ENCODE measurements at places on chromosomes 4 and X. TPM values are rescaled to one million over a fixed set of nuclear protein-coding genes. Genes with fewer than 3 reads are reported as not detected.

GRCh38 chr4:6449746-6450369 lies 22.6 kb downstream of the PPP2R2C start:
- DNase-seq = no peak

DNA sequence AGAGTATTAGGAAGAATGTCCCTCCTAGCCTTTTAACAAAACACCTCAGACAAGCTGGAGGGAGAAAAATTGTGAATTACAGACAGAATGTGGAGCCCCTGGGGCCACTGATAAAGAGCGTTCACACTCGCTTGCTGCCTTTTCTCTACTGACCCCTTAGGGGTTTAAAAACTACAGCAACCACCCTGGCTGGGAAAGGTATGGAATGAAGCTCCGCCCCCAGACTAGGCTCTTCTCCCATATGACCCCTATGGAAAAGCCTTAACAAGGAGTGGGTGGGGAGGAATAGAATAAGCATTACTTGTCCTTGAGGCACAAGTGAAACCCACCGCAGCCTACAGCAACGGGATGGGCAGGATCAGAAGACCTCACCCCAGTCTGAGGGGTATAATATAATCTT lies 26.3 kb downstream of the ANKRD50 start:
- no peak for DNase-seq

GRCh38 chr4:151605215-151605614 lies 155.6 kb downstream of the GATB start:
- DNase-seq = no peak

DNA sequence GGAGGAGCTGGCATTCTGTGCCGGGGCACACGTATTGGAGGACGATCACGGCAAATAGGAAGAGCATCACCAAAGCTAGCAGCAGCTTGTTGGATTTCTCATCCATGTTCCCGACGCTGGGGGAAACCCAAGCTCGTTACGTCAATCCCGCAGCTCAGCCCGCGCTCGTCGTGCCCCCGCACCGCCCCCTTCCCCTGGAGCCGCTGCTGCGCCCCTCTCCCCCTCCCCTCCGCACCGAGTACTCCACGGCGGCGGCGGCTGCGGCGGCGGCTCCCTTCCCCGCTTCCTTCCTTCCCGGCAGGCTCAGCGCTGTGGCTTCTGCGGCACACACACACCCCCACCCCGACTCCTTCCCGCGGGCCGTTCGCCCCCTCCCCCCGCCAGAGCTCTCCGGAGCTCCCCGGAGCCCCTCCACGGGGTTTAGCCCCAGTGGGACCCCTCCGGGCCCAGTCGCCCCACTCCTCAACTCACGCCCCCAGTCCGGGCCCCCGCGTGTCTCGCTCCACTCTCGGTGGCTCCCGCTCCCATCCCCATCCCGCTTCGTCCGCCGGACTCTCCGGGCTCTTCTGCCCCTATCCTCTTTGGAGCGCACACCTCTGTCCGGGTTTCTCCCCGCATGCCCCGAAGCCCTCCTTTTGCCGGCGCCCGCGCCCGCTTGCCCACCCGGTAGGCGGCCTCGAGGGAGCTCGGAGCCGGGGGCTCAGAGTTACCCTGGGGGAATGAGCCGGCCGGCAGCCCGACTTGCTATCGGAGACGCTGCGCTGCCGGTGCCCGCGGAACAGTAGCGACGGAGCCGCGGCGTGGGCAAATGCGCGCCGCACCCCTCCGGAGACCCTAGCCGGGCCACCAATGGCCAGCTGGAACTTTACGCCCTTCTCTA lies 978 bp downstream of the HS6ST2 start:
- DNase-seq = no peak

Gene CCDC158
- total RNA-seq = 0.90 TPM

Gene KLHL15
- 7.0 TPM for total RNA-seq

Gene POLR2B
- 94.2 TPM for total RNA-seq

Gene ALB
- total RNA-seq = not detected

GRCh38 chr4:128006592-128006991 lies 41.4 kb downstream of the ABHD18 start:
- peak; percentile 4 for DNase-seq

DNA sequence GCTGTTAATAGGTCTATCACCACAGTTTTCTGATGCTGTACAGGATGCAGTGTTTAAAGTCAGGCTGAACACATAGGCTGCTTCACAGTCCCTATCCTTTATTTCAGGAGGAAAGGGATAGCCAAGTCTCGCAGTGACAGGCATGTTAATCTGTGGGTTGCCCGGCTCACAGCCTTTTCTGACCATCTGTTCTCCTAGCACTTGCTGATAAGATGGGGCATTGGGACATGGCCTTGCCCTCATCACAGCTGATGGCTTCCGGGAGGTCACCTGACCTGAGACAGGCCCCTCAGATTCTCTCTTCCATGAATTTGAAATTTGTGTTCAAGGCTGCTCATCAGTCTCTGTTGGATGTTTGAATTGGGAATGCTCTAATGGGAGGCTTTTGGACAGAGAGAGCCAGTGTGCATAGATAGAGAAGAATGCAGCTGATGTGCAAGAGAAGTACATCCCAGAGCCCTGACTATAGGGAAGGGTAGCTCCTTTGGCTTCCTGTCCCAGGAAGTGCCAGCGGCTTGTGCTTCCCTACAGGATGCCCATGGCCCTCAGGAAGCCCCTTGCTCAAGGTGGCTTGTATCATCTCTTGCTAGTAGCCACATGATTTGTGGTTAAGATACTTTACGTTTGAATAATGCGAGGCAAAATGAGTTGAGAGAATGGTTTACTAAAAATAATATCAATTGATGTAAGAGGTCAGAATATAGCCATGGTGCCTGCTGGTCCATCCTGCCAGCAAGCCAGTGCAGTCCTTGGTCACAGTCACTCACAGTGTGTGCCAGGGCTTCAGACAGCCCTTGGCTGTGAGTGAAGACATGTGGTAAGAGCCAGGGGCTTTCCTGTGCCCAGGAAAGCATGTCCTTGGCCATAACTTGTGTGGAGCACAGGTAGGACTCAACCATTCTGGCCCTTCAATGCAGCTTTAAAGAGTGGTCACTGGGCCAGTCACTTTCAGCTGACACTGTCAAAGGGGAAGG lies 88.6 kb downstream of the TSPAN7 start:
- DNase-seq = no peak

Gene DCLK2
- total RNA-seq = 4.5 TPM

Gene HTRA3
- total RNA-seq = 9.6 TPM

Gene STARD8
- total RNA-seq = 1.1 TPM

Gene MUC7
- total RNA-seq = not detected

Gene GABRB1
- total RNA-seq = 1.4 TPM

Gene LRBA
- 44.2 TPM for total RNA-seq

Gene CCDC149
- total RNA-seq = 18.3 TPM

DNA sequence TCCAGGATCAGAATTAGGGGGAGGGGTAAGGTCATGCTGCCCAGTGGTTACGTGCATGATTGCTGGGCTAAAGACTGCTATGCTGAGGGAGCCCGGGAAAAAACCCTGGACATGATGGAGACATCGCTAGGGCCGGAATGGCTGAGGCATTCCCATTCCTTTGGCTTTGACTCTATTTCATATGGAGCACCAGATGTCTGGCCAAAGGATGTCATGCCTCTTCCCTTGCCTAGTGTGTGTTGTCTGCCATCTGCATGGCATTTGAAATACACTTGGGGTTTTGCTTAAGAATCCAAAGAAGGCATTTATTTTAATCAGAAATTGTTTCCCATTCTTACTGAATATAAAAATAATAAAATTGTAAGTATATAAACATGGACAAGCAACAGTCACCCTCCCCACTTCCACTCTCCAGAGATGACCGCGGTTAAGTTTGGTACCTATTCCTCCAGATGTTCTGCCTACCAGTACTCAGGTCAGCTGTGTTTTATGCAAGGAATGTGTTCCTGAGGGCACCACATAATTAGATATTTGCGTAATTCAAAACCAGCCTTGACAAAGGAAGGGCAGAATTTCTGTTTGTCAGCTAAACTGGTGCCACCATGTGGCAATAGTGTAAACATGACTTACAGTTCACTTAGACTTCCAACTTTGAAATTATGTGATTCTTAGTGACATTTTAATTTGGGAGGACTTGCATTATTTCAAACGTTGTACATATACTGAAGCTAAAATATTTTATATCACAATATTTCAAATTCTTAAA lies 105.9 kb downstream of the CT47B1 start:
- DNase-seq = peak; percentile 70

DNA sequence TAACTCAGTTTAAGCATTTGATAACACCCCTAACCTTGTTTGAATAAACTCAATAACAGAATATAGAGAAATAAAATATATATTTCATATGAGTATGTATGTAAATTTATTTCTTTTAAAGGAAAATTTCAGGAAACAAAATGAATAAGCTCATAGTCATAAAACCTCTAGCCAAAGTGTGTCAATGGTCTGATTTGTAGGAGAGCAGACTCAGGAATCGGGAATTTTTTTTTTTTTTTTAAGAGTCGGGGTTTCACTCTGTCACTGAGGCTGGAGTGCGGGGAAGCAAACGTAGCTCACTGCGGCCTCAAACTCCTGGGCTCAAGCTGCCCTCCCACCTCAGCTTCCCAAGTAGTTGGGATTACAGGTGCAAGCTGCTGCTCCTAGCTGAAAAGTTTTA lies 2.4 kb downstream of the PKD2 start:
- peak; percentile 16 for DNase-seq

GRCh38 chrX:11768039-11768438 lies 10.0 kb downstream of the MSL3 start:
- no peak for DNase-seq

DNA sequence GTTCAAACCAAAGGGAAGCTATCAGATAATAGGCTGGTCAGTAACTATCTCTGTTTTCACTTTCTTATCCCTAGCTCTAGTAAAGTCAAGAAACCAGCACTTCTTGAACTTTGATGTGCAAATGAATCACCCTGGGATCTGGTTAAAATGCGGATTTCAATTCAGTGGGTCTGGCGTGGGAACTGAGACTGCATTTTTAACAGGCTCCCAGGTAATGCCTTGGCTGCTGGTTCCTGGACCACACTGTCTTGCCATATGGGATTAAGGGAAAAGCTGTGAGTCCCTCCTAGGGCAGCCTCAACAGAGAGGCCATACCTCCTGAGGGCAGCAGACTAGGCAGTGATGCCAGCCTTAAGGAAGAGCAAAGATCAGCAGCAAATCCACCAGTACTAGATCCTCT lies 1.7 kb downstream of the RNF175 start:
- no peak for DNase-seq

Gene ARHGEF6
- total RNA-seq = 10.0 TPM

- DNase-seq = no peak
Observed at GRCh38 chr4:146976145-146976544, 30.5 kb upstream of the TTC29 start.

DNA sequence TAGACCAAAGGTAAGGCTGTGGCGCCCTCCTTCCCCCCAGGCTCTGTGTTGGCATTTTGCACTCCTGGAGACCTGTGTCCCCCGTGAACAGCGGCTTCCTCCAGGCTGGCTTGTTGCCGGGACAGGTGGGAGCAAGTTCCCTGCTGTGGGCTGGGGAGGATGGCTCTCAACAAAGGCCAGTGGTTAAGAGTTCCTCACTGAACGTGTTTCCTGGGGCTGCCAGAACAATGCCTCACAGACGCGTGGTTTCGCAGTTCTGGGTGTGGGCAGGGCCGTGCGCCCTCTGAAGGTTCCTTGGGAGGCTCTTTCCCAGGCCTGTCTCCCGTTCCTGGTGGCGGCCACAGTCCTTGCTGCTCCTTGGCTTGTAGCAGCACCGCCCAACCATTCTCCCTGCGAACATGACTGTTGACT lies 33.4 kb downstream of the NELFA start:
- DNase-seq = no peak

- peak; percentile 100 for DNase-seq
Observed at GRCh38 chr4:113445286-113445685, 316.3 kb downstream of the CAMK2D start.

DNA sequence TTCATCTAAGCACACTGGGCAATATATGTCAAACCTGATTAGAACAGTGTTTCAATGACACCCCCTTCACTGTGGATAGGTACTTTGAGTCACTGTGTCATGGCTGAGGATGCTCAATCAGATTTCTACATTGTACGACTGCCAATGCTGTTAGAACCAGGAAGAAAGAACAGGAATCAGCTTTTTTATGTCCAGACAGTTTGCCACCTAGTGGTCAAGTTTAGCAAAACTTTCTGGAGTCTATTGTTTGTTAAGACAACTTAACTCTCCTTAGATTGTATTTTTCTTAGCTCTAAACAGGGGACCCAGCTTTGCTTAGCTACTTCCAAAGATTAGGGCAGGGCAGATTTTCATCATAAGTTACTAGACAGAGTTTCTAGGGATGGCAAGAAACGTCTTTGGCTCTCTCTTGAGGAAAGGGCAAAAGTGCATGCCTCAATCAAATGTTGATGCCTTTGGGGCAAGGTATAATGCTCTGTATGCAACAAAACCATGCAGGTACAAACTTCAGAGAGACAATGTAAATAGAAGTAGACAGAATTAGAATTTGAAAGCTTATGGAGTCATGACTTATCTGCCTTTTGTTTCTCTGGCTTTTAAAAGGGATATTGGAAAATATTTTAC lies 40.5 kb upstream of the BMP3 start:
- DNase-seq = peak; percentile 84

GRCh38 chrX:144798972-144799371 lies 448.3 kb upstream of the SPANXN1 start:
- DNase-seq = no peak

Gene ETDB
- not detected for total RNA-seq

GRCh38 chr4:111814961-111815360 lies 330.3 kb upstream of the FAM241A start:
- no peak for DNase-seq

Gene NPY1R
- 0.09 TPM for total RNA-seq

DNA sequence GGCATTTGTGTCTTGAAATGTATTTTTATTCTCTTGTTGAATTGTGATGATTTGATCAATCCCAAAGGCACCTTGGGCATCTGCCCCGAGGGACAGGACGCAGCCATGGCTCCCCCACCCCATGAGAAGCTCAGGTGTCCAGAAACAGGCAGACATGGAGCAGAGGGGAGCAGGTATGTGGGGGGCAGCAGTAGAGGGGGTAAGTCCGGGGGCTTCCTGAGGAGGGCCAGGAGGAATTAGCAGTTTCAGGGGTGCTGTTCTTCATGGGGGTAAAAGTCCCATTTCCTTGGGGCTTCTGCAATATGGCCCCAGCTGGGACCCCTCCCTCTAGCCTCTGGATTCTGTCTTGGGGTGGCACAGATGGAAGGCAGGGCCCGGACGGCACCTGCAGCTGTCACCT lies 67.0 kb upstream of the HMX1 start:
- no peak for DNase-seq

DNA sequence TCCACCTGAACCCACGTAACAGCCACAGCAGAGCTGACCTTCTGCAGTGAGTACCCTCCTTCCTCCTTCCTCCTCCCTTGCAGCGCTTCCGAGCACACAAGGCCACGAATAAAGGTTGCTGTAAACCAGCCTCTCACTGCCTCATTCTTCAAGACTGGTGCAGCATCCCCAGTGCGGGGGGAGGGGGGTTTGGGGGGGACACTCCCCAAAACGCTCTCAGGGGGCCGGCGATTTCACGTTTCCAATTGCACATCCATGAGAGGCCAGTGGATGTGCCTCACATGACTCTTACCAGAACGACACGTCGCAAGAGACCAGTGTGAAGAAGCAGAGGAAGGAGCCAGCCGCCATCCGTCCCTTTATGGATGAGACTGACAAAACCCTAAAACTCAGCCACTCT lies 5.2 kb downstream of the DHRSX start:
- no peak for DNase-seq

GRCh38 chrX:7965436-7965835 lies 38.2 kb upstream of the PNPLA4 start:
- no peak for DNase-seq
